HFFc6 (cell line): ENCODE measurements at places on chromosomes 2 and 18. TPM values are rescaled to one million over a fixed set of nuclear protein-coding genes. Genes with fewer than 3 reads are reported as not detected.

KCTD1 gene
- total RNA-seq: 14.8 to 18.5 TPM (median 18.5 TPM) in 3 replicates

SNTG2 gene
- not detected in 3 replicates for total RNA-seq

SCN7A gene
- total RNA-seq: 0.02 to 0.03 TPM in 2 of 3 replicates, not detected in the other

GAL3ST2 gene
- not detected in 2 replicates for total RNA-seq

LIMS3 gene
- 0.24 to 0.31 TPM (median 0.30 TPM) in 3 replicates for total RNA-seq

C2orf80 gene
- total RNA-seq: not detected in 2 replicates

TOGARAM2 gene
- total RNA-seq: not detected in 3 replicates

SCTR gene
- not detected in 3 replicates for total RNA-seq

TEKT4 gene
- total RNA-seq: not detected in 3 replicates

LINC00305 gene
- total RNA-seq: not detected in 3 replicates

UGT1A1 gene
- total RNA-seq: not detected in 3 replicates

DPYSL5 gene
- not detected in 3 replicates for total RNA-seq

MSTN gene
- total RNA-seq: not detected in 3 replicates

AMMECR1L gene
- 14.1 to 18.1 TPM (median 16.6 TPM) in 3 replicates for total RNA-seq

ABCB11 gene
- not detected in 3 replicates for total RNA-seq

TMEFF2 gene
- 0.11 TPM in 1 of 3 replicates, not detected in the others for total RNA-seq

GALNT14 gene
- 0.66 to 1.3 TPM in 2 of 3 replicates, not detected in the other for total RNA-seq

DNAJB2 gene
- 42.0 to 55.3 TPM (median 45.4 TPM) in 3 replicates for total RNA-seq

NT5DC4 gene
- not detected in 3 replicates for total RNA-seq

GPR55 gene
- not detected in 3 replicates for total RNA-seq

KLHL29 gene
- total RNA-seq: 7.4 and 8.7 TPM in 2 replicates

MTERF4 gene
- 17.0 to 19.5 TPM (median 18.4 TPM) in 3 replicates for total RNA-seq

SLC5A7 gene
- not detected in 3 replicates for total RNA-seq

CRYGC gene
- not detected in 3 replicates for total RNA-seq
